ENCODE measurements at places on chromosomes 16 and 17. TPM values are rescaled to one million over a fixed set of nuclear protein-coding genes. Genes with fewer than 3 reads are reported as not detected.

The NXN gene
- total RNA-seq = 0.31 TPM

The EME1 gene
- total RNA-seq = 48.1 TPM

The ARL5C gene
- total RNA-seq = not detected

The DUS1L gene
- 131 TPM for total RNA-seq

The C16orf96 gene
- total RNA-seq = 0.07 TPM

The CDT1 gene
- 183 TPM for total RNA-seq

The CCL18 gene
- total RNA-seq = 0.52 TPM

The CIBAR2 gene
- total RNA-seq = not detected

All from activated CD4-positive, alpha-beta memory T cell treated with anti-CD3 and anti-CD28 coated beads for 36 hours (primary cell).